ENCODE measurements at places on chromosomes 3 and 15.

GRCh38 chr3:180564676-180565075 lies 37.3 kb upstream of the TTC14 start:
- no peak for DNase-seq

- no peak for DNase-seq
These were observed 31.8 kb upstream of the CTSH start for GRCh38 chr15:78976691-78977090.

GRCh38 chr3:123064914-123065313 lies 1.9 kb upstream of the PDIA5 start:
- DNase-seq = no peak

DNA sequence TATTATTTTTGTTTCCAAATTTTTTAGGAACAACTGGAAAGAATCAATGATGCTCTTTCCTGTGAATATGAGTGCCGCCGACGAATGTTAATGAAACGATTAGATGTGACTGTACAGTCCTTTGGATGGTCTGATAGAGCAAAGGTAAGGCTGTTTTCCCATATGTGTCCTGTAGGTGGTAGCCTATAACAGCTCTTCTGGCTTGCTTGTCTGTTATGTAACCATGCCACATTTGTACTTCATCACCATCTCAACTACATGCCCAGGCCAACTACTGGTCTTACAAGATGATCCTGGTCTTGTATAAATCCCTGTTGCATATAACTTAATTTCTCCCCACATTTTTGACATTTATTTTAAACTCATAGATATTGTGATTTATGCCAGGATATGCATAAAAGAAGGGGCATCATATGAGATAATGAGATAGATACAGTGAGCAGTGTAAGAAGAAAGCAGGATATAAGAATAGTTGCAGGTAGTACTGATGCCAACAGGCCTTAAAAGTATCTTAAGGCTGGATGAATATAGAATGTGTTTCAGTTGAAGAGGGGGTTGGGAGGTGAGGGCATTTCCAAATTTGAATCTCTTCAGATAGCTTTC lies 20.3 kb downstream of the FAM98B start:
- peak; percentile 8 for DNase-seq

GRCh38 chr3:152202976-152203626 lies 65.6 kb upstream of the MBNL1 start:
- no peak for DNase-seq

- DNase-seq = no peak
These were observed 90.3 kb upstream of the C3orf80 start for GRCh38 chr3:160134964-160135363.

DNA sequence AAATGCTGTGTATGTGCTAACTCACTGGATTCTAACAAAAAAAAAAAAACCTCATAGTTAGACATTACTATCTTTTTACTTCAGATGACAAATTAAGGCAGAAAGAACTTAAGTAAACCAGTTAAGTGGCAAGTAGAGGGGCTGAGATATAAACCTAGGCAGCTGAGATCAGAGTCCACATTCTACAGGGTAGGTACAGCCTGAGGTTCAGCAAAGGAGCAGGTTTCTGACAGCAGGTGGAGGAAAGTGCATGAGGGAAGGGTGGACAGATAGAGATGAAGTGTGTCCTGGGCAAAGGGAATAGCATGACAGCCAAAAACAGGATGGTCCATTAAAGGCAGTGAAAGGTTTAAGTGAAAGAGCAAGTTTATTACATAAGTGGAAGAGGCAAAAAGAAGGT lies 329.2 kb downstream of the ULK4 start:
- DNase-seq = no peak

DNA sequence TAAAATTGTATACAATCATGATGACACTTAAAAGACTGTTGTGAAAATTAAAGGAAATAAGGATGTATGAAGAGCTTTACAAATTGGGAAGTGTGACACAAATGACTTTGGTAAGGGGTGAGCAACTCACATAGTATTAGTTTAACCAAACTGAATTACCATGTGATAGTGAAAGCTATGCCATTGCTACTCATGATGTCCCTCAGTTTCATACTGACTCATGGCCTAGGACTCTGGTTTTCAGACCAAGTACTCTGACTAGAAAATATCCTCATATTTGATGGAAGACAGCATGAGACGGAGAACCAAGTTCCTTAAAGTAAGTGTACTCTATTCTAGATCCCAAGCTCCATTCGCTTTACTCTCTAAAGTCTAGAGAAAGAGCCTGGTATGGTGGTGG lies 203.2 kb upstream of the ICE2 start:
- no peak for DNase-seq

GRCh38 chr15:56772868-56773639 lies 39.7 kb upstream of the ZNF280D start:
- DNase-seq = no peak
